CD4-positive, alpha-beta T cell treated with Interferon gamma for 1 hour (primary cell): ENCODE measurements at places on chromosomes 12 and 14.

DNA sequence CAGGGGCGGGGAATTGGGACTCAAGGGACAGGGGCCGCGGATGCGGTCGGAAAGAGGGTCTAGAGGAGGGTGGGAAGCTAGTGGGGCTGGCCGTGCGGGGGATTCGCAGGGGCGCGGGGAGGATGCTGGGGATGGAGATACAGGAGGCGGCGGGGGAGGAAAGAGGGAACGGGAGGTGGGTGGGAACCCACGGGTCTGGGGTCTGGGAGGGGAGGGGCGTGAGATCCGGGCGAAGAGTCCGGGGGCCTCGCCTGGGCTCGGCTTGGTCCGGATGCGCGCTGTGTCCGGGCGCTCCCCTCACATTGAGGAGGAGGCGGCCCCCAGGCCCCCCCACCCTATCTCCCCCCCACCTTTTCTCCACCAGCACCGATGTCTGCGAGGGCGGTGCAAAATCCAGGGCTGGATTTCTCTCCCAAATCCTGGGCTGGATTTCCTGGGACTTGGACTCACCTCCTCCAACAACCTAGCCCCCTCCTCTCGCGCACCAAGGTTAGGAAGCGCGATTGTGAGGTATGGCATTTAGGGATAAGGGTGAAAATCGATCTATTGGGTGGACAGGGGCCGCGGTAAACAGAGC, at the start of gene AGAP2:
AGAP2 (minus strand) TSS at position 82 of the 577 bp plus-strand sequence. CDS start 496 bp downstream, outside the sequence.
- DNase-seq = no peak

DNA sequence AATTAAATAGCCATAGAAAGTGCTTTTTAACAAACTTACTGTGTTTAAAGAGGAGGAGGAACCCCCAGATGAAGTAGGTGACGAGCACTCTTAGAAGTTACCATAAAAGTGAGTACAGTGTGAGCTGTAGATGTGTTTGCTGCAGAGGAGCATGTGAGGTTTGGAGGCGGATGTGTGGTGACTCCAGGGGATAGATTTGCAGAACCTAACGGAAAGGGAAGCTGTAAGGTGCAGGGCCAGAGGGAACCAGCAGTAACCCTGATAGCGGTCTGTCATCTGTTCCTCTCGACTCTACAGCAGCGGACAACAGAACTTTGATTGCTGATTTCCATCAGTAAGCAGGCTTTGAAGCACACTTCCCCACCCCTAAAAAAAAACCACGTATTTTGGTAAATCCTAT, 5.2 kb downstream of the CALM1 start:
- DNase-seq = no peak

GRCh38 chr12:31021809-31022494, 51.7 kb upstream of the DDX11 start:
- DNase-seq = no peak

DNA sequence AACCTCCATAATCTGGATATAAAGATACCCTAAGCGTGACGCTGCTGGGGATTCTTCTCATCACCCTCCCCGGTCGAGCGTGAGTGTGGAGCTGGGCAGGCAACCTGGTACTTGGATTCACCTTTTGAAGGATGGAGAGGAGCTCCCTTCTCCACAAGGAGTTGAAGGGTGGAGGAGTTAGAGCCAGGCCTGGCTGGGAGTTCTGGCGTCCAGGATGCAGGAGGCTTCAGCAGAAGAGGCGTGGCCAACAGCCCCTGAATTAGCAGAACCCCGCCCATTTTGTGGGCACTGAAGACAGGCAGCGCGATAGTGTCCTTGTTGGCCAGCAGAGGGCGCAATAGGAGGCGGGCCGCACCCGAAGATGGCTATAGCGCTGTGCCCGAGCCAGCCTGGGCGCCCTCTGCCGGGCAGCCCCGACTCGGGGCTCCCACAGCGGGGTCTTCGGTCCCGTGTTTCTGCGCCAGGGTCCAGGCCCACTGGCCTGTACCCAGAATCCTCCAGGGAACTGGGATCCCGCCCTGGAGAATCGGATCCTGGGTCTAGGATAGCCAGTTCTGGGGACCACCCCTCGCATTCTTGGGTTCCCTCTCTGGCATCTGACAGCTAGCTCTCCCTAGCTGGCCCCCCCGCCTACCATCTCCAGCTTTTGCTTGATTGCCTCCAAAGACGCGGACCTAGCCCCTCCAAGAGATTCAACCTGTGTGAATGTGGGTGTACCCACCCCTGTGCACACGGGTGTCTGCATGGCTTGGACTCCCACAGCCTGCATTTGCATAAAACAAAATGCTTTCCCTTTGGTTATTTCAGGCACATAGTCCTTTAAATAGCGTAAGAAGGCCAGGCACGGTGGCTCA, 26.0 kb upstream of the SMUG1 start:
- peak; percentile 92 for DNase-seq

- no peak for DNase-seq
Observed at GRCh38 chr12:131379738-131380137, 331.2 kb upstream of the SFSWAP start.

DNA sequence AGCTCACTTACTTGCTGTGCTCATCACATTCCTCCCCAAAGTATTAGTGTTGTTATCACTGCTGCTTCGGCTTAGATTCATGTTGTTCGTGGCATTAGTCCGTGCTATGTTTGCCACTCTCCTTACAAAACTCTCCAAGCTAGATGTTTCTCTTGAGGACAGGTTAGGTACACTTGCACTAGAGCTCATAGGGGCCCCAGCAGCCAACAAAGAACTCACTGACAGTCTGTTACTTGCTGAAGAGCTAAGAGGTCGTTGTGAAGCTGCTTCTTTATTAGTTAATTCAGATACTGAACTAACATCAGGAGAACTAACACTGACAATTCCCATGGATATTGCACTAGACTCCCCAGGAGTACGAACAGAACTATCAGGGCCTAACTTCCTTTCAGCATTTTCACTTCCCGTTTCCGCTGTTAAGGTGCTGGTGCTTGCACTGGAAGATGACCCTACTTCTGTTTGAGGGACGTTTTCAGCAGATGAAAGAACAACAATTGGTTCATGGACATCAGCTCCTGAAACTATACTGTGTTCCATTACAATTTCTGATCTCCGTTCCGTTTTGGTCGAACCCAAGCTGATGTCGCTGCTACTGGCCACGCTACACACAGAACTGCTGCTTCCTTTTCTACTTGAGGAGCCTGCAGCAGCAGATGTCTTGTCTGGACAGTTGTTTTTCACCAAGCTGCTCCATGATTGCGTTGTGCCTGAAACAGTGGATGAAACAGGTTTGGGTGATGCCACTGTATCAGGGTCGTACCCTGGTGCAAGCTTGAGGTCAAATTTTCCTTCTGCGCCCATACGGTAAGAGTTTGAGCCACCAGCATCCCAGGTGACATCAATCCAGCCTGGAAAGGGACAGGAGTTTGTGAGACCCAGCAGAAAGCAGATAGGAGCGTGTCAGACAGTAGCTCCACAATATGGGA, 78.7 kb downstream of the HECTD1 start:
- DNase-seq = no peak

DNA sequence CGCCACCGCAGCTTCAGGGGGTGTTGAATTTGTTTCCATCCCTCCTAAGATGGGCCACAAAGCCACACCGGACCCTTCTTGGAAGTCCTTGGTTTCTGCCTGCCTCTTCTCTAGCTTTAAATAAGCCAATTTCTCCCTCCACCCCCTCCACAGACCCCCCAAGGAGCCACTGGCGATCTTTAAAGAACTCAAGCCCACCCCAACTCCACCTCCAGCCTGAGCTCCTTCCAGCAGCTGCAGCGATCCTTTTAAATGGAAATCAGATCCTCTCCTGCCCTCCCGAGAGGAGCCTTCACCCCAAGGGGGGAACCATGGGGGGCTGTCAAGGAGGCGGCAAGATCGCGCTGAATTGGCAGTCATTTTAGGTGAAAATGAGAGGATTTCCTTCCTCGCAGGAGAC, 133.1 kb downstream of the NCOR2 start:
- no peak for DNase-seq
